ENCODE measurements at places on chromosomes 6 and 20.

- DNase-seq = no peak
Measured at GRCh38 chr6:41051873-41052272, 1.1 kb upstream of the APOBEC2 start.

- DNase-seq = no peak
Measured at GRCh38 chr20:52291109-52291508, 99.5 kb upstream of the ZFP64 start.

DNA sequence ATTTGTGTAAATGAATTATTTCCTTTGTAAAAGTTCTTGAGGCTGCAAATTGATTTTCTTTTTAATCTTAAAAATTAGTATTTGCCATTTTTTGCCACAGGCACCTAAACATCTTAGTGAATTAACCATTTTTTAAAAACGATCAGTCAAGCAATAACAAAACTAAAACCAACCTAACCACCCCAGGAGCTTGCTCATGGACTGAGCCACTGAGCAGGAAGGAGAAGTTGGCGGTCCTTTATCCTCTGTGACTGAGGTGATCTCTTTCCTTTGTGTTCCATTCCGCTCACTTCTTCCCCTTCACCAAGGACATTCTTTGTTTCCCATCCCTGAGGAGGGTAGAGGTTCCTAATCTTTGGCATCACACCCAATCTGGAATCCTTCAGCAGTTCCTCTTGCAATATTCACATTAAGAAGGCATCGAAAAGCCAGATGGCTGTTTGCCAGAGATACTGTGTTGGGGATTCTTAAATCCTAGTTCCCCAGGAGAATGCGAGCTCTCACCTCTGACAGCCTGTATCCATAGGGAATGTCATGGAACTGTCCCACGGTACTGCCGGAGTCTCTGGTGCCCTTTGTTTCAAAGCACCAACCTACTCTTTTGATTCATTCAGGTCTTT, 30.5 kb downstream of the RPRD1B start:
- DNase-seq = no peak

DNA sequence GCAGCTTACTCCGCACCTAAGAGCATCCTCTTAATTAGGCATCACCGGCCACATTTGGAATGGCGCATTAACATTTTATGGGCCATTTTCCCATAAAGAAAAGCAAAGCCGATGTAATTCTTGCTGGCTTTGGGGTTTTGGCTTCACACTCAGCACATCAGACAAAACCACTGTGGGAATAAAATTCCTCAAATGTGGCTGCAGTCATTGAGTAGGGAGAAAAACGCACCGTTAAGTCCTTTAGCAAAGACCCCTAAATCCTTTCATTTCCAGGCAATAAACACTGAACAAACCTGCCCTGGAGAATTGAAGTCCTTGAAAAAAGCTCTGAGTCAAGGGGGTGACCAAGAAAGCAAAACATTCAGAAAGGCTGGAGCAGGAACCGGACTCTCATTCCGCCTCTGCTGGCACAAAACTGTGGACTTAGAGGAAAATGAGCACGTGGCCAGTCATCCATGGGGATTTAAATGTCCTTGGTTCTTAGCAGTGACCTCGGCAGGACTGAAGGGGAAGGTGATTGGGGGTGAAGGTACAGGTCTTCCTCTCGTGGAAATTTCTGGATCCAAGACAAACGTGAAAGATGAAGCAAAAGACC, 102.9 kb downstream of the CDH4 start:
- DNase-seq = no peak

DNA sequence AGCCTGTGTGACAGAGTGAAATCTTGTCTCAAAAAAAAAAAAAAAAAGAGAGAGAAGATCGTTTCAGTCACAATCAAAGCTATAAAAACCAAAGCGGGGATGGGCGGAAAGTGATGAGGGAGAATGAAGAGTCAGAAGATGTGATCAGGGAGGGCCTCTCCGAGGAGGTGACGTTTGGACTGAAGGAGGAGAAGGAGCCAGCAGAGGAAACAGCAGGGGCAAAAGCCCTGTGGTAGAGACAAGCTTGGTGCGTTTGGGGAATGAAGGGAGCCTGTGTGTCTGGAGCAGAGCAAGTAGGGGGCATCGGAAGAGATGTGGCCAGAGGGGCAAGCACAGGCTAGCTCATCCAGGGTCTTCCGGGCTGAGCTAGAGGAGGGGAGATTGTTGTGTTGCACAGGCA, 14.5 kb upstream of the LBP start:
- no peak for DNase-seq

GRCh38 chr20:58453391-58453790, 61.8 kb downstream of the APCDD1L start:
- DNase-seq = no peak

- DNase-seq = no peak
Measured at GRCh38 chr6:112332274-112332673, 14.9 kb upstream of the RFPL4B start.

GRCh38 chr20:49030954-49031619, 15.0 kb upstream of the CSE1L start:
- DNase-seq = no peak

GRCh38 chr6:165986914-165987482, 180.7 kb downstream of the TBXT start:
- DNase-seq = no peak

DNA sequence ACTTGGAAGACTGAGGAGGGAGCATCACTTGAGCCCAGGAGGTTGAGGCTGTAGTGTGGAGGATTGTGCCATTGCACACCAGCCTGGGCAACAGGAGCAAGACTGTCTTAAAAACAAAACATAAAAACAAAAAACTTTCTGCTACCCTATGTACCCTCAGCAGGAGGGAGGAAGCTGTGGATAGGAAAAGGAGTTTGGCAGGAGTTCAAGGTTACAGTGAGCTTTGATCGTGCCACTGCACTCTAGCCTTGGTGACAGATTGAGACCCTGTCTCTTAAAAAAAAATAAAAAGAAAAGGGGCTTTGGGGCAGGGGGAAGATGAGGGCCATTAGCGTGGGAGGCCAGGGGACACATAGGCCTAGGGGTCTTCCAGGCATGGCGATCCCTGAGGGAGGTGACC, 135.7 kb downstream of the DHX35 start:
- DNase-seq = no peak

GRCh38 chr6:53375847-53376246, 27.1 kb upstream of the ELOVL5 start:
- no peak for DNase-seq

DNA sequence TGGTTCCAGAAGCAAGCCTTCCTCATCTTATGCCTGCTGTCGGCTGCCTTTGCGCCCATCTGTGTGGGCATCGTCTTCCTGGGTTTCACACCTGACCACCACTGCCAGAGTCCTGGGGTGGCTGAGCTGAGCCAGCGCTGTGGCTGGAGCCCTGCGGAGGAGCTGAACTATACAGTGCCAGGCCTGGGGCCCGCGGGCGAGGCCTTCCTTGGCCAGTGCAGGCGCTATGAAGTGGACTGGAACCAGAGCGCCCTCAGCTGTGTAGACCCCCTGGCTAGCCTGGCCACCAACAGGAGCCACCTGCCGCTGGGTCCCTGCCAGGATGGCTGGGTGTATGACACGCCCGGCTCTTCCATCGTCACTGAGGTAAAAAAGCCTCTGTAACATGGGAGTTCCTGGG, 366 bp downstream of the SLC22A1 start:
- DNase-seq = no peak

DNA sequence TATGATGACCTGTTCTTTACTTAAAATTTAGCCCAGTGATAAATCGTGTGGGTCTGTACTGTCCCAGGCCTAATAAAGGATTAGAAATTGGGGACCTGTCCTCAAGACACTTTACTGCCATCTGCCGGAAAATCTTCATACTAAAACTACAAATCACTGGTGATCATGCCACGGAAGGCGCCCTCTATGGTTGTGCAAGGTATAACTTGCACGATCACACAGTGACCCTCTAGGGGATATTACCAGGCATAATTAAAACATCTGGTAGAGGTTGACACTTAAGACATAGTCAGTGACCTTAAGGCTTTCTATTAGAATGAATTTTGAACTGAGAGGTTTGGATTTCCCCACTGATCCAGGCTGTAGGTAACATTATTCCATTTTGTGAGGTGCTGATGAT, 172.6 kb downstream of the BMP2 start:
- DNase-seq = no peak

- DNase-seq = no peak
Measured at GRCh38 chr20:57685146-57685758, 24.6 kb downstream of the PMEPA1 start.

- DNase-seq = no peak
Measured at GRCh38 chr6:111842271-111842822, 30.9 kb downstream of the FYN start.

- DNase-seq = no peak
Measured at GRCh38 chr20:51062065-51062464, 39.2 kb upstream of the KCNG1 start.

- no peak for DNase-seq
Measured at GRCh38 chr6:96861588-96861987, 24.3 kb upstream of the GPR63 start.

DNA sequence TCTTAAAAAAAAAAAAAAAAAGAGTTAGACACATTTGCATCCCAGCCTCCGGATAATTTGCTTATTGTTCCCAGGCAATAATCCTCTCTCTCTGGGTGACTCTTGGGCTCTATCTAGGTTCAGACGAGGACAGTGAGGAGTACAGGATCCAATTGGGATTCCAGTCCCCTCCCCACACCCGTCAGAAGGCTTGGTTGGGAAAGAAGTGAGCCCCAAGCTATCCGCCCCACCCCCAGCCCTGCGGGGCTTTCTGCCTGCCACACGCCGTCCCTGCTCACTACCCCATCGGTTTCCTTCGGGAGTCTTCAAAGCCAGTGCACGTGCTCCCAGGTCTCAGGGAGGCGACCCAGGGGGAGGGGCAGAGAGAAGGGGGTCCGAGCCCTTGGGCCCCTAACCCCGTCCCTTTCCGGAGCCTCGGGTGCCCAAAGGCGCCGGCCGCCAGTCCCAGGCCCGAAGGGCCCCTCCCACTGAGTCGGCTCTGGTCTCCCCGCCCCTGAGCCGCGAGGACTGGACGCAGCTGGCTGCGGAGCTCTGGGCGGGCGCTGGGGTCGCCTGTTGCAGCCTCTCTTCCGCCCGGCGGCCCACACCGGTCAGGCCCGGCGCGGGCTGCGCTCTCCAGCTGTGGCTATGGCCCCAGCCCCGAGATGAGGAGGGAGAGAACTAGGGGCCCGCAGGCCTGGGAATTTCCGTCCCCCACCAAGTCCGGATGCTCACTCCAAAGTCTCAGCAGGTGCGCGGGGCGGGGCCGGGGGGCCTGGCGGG, 2.5 kb downstream of the MYMX start:
- no peak for DNase-seq

DNA sequence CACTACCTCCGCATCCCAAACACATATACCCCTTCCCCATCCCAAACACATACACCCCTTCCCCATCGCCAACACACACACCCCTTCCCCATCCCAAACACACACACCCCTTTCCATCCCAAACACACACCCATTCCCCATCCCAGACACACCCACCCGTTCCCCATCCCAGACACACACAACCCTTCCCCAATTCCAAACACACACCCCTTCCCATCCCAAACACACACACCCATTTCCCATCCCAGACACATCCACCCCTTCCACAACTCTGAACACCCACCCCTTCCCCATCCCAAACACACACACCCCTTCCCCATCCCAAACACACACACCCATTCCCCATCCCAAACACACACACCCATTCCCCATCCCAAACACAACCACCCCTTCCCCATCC, 314.5 kb downstream of the KIF16B start:
- no peak for DNase-seq

DNA sequence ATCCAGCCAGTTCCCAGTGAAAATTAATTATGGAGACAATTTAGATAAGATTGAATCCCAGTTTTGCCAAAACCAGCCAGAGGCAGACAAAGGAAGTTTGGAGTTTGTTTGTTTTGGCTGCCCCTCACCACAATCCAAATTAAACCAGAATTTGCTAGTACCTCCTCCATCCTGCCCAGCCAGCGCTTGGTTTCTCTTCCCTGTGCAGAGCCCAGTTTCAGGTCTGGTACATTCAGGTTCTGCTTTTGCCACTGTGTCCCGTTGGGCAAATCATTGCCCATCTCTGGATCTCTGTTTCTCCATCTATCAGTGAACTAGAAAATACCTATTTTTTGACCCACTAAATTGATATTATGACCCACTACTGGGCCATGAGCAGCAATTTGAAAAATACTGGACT, 26.4 kb downstream of the FOXP4 start:
- DNase-seq = no peak

GRCh38 chr6:45920819-45921511, 94.7 kb downstream of the CLIC5 start:
- DNase-seq = no peak

DNA sequence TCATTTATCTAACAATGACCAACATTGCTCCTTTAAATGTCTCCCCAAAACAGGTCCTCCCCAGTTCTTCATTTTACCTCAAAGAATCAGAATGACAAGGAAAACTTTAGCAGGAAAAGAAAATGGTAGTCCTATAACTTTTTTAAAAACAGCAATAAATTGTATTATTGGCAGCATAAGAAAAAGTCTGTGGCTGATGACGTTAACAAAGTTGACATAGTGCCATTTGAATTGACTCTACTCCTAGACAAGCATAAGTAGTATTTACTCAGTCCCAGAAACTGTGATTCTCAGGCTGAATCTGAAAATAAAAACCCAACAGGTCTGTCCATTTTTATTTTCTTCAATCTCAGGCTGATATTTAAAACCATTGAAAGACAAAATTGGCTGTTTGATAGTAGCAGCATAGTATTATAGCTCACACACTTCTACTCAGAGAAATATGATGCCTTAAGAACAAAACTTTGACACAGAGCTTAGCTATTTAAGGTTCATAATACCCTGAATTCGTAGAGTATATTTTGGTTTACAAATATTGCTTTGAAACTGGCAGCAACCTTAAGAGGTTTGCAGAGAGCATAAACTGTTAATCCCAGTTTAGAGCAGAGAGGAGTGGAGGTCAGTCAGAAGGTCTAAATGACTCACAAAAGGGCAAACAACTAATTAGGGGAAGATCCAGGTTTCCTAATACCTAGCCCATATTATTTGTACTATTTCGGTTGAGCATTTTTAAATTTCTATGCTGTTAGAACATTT, 35.0 kb upstream of the TENT5A start:
- DNase-seq = peak; percentile 15

DNA sequence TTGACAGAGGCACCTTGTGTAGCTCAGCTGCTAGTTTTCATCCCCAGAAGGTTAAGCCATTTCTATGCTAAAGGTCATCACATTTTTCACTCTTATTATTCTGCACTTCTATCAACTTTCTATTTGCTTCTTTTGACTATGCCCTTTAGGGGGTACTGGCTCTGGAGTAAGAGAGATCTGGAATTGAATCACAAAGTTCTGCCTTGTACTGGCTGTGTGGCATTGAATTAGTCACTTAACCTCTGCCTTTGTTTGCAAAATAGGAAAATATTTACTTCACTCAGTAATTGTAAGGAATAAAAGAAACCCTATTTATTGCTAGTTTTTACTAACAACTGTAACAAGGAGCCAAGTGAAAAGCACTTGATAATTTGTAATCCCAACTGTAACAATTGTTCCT, 56.8 kb upstream of the MTRF1L start:
- DNase-seq = no peak
